ENCODE measurements at places on chromosomes 1 and 21.

- DNase-seq = no peak
Observed at GRCh38 chr1:230105754-230106625, 39.0 kb downstream of the GALNT2 start.

DNA sequence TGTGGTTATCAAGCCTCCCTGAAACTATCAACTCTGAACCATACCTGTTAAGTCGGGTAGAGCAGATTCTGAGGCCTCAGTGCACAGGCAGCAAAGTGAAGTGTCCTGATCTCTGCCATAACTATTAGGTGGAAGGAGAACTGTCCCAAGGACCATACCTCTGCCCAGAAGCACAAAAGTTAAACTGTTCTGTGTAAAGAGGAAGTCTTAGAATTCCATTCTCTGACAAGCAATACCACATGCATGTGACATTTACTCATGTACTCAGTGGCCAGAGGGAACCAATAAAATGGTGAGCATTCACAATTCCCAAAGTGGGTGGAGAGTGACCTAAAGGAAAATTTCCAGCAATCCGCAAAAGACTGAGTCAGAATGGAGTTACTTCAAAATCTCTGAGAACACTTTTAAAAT lies 61.0 kb downstream of the TOR3A start:
- DNase-seq = no peak

DNA sequence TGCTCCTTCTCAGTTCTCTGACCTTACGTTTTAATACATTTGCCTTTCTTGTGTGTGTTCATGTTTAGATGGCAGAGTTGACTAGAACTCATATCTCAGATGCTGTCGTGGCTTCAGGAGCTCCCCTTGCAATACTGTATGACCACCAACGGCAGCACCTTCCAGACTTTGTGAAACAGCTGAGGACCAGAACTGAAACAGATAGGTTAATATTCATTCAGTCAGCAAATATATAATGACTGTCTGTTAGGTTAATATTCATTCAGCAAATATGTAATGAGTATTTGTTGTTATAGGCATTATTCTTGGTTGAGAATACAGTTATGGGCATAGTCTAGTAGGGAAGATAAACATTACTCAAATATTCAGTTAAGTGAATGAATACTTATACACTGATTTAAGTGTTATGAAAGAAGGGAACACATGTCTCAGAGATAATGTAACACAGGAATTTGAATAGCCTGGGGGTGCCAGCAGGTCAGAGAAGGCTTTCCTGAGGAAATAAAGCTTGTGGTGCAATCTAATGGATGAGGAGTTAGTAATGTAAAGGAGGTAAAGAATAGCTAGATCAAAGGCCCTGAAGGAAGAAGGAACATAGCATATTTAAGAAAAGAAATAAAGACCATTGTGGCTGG lies 88.5 kb downstream of the CEP350 start:
- no peak for DNase-seq

- no peak for DNase-seq
Observed at GRCh38 chr1:15344800-15345704, 64.6 kb upstream of the EFHD2 start.

GRCh38 chr1:57316861-57317260 lies 107.0 kb downstream of the DAB1 start:
- no peak for DNase-seq

DNA sequence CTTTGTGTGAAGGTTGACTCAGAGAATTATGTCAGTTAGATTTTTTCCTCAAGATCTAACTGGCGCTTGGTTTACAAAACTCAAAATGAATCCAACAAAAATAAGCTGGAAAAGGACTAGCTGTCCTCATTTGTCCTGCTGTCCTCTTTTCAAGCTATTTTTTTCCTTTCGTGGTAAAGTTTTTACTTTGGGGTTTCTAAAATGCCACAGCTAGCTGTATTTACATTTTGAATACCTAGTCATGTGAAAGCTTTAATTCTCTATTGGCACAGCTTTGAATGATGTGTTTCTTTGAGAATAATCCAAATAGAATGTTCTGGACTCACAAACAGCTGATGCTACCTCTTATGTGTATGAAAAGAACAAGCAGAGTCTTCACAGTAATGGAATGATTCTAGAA lies 673.6 kb upstream of the NR5A2 start:
- no peak for DNase-seq

- DNase-seq = no peak
Observed at GRCh38 chr1:106700211-106700610, 356.3 kb upstream of the PRMT6 start.

GRCh38 chr1:108512239-108513043 lies 47.5 kb upstream of the EEIG2 start:
- DNase-seq = peak; percentile 8

DNA sequence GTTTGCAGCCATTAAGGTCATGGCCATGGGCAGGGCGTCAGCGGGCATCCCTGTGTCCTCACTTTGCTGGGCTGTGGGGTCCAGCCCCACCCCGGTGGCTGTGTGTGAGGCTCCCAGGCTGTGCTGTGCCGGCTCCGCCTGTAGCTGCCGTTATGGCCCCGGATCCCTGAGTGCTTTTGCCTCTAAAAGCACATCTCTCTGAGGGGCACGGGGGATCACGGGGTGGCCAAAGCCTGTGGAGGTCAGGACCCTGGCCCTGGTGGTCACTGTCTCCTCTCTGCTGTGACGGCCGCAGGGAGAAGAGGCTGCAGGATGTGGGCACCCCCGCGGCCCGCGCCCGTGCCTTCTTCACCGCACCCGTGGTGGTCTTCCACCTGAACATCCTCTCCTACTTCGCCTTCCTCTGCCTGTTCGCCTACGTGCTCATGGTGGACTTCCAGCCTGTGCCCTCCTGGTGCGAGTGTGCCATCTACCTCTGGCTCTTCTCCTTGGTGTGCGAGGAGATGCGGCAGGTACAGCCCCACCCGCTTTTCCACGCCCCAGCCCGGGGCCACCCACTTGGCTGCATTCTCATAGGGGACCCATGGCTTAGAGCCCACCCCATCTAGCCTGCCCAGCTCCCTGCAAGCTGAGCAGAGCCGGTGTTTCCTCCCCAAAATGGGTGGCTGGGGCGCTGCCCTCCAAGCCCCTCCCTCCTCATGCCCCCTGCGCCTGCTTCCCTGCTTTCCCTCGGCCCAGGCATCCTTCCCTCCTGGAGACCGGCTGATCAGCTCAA lies 48.2 kb downstream of the TRPM2 start:
- DNase-seq = no peak

GRCh38 chr1:203860396-203861025 lies 888 bp upstream of the SNRPE start:
- no peak for DNase-seq

DNA sequence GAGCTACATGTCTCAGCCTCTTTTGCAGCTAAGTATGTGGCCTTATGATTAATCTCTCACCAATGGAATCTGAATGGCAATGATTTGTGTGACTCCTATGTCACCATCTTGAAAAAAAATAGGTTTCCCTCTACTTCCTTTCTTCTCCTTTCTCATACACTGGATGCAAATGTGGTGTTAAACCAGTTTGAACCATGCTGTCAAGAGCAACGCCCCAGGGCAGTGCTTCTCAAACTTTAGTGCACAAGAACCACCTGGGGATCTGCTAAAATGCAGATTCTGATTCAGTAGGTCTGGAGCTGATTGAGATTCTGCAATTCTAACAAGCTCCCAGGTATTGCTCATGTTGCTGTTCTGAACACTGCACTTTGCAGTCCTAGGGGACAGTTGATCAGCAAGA lies 44.7 kb upstream of the ZNF644 start:
- DNase-seq = no peak

- DNase-seq = no peak
Observed at GRCh38 chr21:44291936-44292811, 6.5 kb downstream of the AIRE start.

GRCh38 chr1:183674339-183674738 lies 21.2 kb upstream of the APOBEC4 start:
- no peak for DNase-seq

DNA sequence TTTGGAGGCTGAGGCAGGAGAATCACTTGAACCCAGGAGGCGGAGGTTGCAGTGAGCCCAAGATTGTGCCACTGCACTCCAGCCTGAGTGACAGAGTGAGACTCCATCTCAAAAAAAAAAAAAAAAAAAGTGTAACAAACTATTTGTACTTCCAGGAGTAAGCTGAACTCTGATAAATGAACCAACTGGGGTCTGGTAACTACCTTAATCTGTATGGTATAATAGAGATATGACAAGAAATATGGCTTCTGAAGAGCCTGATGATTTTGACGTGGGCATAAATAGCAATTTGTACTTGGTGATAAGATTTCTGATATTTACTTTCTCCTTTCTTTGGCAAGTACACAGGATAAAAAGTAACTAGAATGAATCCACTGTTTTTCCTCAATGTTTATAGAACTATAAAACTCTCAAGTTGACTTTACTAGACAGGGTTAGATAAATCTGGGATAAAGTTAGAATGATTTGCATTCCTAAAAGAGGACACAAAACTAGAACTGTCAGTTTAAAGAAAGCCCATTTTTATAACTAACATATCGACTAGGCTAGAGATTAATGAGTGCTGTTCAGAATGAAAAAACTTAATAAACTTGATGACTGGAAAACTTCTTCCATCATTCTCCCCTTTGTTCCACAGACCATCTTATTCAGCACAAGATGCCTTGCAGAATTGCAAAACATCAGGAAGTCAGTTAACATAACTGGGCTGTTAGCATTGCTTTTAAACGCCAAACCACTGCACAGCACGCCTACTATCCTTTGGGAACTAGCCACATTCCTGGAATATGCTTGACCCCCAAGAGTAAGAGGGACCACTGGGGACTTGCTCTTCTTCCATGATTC lies 51.5 kb upstream of the EDARADD start:
- no peak for DNase-seq

- no peak for DNase-seq
Observed at GRCh38 chr21:36589352-36589971, 109.5 kb upstream of the SIM2 start.

DNA sequence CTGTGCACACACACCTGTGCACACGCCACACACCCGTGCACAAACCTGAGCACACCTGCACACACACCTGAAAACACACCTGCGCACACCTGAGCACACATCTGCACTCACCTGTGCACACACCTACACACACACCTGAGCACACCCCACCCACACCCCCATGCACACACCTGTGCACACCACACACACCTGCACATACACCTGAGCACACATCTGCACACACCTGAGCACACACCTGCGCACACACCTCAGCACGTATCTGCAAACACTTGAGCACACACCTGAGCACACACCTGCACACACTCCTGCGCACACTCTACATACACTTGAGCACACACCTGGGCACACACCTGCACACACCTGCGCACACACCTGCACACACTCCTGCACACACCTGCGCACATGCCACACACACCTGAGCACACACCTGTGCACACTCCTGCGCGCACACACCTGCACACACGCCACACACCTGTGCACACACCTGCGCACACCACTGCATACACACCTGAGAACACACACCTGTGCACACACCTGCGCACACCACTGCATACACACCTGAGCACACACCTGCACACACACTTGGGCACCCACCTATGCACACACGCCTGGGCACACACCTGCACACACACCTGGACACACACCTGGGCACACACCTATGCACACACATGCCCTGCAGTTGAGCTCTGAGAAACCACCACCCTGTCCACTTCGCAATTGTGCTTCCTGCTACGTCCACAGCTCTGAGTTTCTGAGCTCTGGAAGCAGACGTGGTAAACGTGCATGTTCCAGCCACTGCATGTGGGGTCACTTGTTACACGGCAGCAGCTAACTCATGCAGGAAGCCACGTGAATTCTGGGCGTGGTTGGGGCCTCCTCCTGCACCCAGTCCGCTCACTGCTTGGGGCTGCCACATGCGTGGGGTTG lies 8.0 kb upstream of the C1orf159 start:
- DNase-seq = no peak

- no peak for DNase-seq
Observed at GRCh38 chr1:101453844-101454243, 217.0 kb downstream of the S1PR1 start.

GRCh38 chr1:33501309-33501708 lies 28.9 kb downstream of the ZSCAN20 start:
- no peak for DNase-seq

DNA sequence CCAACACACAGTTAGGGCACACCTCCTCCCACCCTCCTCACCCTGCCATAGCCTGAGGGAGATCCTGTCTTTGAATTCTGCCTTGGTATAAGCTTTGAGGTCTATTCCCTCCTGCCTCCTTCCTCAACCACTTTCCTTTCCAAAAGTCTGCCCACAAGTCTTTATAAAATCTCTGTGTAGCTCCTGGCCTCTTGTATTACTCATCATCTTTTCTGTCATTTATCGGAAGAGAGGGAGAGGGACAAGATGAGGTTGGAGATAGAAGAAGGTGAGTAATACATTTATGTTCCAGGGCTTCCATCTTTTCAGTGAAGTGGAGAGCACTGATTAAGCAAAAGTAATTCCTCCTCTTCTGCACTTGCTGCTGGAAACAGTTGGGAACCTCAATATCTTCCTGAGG lies 30.5 kb upstream of the EFCAB14 start:
- DNase-seq = no peak
